ENCODE measurements at places on chromosomes 16 and 17.
A peak's percentile ranks its signal among the peaks of the same experiment; 100 is the strongest.

- no peak for DNase-seq
Observed at GRCh38 chr16:54049591-54050458, 236.8 kb downstream of the IRX3 start.

DNA sequence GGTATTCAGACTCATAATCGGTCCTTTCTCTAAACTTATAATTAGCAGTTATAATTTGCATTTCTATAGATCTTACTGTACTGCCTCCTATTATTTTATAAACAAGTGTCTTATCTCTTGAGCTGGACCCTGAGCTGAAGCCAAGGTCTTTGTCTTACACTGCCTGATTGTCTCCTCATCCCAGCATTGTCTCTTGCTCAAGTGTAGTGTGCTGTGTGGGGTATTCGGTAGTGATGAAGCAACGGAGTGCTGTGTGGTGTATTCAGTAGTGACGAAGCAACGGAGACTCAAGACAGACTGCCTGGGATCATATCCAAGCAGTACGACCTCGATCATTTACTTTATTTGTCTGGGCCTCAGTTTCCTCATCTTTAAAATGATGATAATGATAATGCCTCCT lies 69.3 kb downstream of the COX10 start:
- no peak for DNase-seq

- no peak for DNase-seq
Observed at GRCh38 chr17:17621254-17621653, 29.7 kb upstream of the PEMT start.

DNA sequence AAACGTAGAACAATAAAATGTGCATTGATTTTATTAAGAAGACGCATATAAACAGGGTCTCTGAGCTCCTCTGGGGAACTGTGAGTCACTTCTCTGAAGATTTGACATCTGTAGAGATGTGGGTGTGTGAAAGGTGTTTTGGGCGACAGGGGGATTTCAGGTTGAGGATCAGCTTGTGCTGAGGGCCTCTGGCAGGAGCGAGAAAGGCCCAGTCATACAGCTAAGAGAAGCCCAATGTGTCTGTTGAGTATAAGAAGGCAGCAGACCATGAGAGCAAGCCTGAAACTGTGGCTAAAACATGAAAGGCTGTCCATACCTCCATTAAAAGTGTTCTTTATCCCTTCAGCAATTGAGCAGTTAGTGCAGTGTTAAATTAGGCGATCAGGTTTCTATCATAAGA lies 406.5 kb upstream of the MON1B start:
- no peak for DNase-seq

GRCh38 chr16:66245868-66246267 lies 120.6 kb upstream of the CDH5 start:
- DNase-seq, result no peak

GRCh38 chr17:4573669-4574068 lies 10.7 kb upstream of the SMTNL2 start:
- no peak for DNase-seq

DNA sequence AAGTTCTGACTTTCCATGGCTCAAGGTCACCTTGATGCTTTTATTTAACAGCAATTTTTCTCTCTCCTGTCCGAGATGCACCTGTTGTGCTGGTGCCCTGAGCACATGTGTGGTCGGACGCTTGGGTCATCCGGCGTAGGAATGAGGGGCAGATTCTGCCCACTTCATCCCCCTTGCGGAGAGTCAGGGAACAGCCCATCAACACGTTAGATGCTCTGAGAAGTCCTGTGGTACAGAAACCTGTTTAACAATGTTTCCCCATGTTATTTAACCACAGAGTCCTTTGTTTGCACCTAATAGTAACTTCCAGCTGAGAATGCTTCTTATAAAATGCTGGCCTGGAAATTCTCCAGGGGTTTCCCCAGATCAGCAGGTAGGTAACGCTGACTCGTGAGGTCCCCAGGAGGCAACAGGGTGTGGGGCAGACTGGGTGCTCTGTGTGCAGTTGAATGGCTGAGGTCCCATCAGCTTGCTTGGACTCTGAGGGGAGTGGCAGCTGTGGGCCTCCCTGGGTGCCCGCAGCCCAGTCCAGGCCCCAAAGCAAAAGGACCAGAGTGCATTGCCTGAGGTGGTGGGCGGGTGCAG lies 17.8 kb downstream of the DOC2B start:
- DNase-seq, result no peak

DNA sequence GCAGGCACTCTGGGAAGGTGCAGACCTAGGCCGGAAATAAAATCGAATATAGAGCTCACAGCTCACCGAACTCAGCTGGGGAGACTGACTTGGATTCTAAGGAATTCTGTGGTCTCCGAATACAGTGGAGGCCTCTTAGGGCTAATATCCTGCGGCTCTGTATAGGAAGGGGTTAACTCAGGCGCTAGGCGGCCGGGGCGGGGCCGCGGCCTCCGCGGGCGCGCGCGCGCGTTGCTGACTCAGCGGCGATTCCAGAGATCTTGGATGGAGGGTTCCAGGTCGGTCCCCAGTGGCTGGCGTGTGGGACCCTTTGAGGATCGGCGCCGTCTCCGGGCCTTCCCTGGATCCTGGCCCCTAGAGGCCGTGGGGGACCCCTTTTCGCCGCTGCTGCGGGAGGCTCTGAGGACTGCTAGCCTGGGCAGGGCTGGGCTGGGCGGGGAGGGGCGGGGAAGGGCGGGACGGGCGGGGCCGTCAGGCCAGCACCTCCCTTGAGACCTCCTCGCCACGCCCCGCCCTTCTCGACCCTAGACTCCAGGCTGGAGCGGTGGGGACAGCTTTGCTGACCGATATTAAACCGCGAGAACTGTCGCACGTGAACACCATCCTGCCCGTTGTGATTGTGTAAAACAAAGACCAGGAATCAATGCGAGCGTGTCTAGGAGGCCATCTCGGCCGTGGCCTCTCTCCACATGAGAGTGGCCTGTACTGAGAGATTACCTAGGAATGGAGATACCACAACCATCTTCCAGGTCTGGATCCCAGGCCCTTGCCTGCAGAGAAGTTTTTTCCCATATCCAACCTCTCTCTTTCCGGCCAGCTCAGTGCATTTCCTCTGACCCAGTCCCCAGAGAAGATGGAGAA lies 1.4 kb upstream of the PLEKHH3 start:
- DNase-seq, result peak; percentile 82

DNA sequence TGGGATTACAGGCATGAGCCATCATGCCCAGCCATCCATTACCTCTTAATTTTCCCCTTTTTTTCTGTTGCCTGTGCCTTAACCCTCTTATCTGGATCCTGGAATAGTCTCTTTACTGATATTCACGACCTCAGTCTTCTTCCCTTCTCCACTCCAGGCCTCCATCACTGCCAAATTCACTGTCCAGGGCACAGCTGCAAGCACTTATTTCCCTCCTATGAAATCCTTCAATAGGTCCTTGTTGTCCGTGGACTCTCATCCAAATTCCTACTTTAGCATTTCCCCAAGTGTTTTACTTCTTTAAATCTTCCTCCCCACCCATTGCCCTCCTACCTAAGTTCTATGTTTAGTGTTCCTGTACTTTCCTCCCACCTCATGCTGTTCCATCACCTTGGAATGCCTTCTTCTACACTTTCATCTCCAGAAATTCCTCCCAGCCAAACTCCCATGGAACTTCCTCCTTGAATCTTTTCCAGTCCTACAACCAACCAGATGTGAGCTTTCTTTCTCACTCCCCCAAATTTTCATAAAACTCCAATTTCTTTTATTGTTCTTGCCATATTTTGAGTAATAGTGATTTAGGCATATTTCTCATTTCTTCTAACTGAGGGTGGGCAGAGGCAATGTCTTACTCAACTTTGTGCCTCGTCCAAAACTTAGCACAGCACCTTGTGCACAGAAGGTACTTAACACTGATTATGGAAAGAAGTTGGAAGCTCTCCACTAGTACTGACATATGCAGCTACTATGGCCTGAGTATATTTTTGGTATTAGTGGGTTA lies 35.3 kb downstream of the FAM20A start:
- DNase-seq, result no peak

All from NCI-H1694 treated with DMSO at 0.1 percent for 48 hours (cell line).